ENCODE measurements at places on chromosomes 12 and 14.

DNA sequence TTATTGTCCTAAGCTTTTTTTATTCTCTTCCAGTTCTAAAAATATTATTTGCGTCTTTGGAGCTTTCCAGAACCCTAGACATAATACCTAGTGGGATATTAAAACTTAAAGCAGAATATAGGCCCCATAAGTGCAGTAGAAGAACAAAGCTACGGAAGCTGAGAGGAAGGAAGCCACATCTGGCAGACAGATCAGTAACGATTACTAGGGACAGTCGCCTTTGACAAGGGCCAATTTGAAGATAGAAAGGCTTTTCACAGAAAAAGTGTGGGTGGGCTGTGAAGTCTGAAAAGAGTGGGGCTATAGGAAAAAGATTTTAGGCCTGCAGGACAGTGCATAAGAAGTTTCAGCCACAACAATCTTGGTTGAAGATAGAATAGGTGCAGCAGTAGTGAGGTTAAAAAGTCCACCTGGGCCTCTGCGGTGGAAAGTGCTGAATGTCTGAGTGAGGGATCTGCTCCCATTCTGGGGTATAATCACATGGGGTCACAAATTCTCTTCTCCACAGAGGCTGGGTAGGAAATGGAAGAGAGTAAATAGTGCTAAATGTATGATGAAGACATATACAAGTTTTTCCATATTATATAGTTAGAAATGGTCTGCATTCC lies 114.5 kb downstream of the CMAS start:
- no peak for DNase-seq

DNA sequence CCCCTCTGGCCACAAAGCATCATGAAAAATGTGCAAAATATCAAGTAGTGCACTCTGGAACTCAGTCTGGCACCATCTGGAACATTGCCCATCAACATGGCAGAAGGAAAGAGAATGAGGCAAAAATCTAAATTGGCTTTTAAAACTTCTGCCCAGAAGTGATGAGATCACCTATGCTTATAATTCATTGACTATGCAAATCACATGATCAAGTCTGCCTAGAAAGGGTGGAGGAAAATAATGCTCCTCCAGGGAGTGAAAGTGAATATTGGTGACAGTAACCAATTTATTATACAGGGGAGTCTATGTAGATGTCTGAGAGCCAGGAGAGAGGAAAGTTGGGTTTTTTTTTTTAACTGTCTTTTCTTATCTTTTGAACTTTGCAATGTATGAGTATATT lies 73.3 kb upstream of the HIF1A start:
- no peak for DNase-seq

DNA sequence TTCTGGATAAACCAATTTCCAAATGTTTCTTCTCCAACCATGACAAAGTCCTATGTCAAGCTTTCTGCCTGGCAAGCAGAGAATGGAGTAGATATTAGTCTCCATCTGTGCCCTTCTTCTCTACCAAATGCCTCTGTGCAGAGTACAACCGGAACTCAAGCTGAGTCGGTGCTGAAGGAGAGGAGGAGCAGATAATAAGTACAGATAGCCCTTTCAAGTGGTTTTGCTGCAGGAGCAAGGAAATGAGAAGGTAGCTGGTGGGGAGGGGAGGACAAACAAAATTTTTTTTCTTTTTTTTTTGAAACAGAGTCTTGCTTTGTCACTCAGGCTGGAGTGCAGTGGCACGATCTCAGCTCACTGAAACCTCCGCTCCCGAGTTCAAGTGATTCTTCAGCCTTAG lies 14.2 kb upstream of the HELB start:
- no peak for DNase-seq

GRCh38 chr14:69667938-69668335 lies 56.5 kb downstream of the SUSD6 start:
- no peak for DNase-seq

GRCh38 chr14:94005324-94006073 lies 8.4 kb downstream of the CCDC197 start:
- no peak for DNase-seq

All from stimulated activated CD4-positive, alpha-beta T cell treated with anti-CD3 and anti-CD28 coated beads, TNF-alpha, amount 100 ng/mL, for 48 hours (primary cell).